ENCODE measurements at places on chromosomes 7 and 10.

- DNase-seq, result no peak
Observed at GRCh38 chr10:70308121-70309060, 24.6 kb upstream of the NPFFR1 start.

GRCh38 chr10:88389456-88389855, 193.7 kb downstream of the RNLS start:
- no peak for DNase-seq

GRCh38 chr10:99975106-99975829, 34.5 kb downstream of the DNMBP start:
- DNase-seq, result no peak

- DNase-seq, result no peak
Observed at GRCh38 chr7:76430836-76431235, 6.1 kb downstream of the ZP3 start.

DNA sequence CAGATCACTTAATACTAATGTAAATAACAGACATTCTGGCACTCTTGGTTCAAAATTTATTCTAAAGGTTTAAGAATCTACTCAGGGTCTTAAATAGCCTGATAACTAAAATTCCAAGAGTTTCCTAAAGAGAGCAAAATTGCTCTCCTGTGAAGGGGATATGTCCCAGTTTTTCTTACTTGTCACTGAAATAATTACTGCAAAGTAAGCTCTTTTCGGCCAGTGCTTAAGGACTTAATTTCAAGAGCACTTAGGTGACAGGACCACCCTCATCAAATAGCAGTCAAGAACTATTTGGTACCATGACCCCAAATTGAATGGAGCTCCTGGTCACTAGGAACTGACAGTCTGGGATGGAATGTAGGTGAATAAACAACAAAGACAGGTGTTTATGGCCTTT, 1.8 kb upstream of the IMMP2L start:
- DNase-seq, result no peak
